ENCODE measurements at places on chromosomes 7 and 10.

DNA sequence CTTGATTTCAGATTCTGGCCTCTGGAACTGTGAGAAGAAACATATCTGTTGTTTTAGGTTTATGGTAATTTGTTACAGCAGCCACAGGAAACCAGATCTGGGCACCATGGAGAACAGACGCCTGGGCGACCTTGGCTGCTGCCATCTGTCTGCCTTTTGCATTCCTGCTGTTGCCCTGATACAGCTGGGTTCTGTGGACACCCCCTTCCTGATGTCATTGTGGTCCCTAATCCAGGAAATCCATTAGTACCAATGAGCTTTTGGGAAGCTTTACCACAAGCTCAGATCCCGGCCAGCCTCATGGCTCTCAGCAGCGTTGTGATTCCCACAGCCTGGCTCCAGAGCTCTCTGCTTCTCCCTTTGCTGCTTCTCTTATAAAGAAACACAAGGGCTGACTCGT is 174.2 kb upstream of the NPS start:
- DNase-seq: no peak

GRCh38 chr7:75658369-75658768 is 80.4 kb downstream of the HIP1 start:
- no peak for DNase-seq

- DNase-seq: peak; percentile 51
These were observed 120.7 kb downstream of the PRKAG2 start for GRCh38 chr7:151756076-151756731.

DNA sequence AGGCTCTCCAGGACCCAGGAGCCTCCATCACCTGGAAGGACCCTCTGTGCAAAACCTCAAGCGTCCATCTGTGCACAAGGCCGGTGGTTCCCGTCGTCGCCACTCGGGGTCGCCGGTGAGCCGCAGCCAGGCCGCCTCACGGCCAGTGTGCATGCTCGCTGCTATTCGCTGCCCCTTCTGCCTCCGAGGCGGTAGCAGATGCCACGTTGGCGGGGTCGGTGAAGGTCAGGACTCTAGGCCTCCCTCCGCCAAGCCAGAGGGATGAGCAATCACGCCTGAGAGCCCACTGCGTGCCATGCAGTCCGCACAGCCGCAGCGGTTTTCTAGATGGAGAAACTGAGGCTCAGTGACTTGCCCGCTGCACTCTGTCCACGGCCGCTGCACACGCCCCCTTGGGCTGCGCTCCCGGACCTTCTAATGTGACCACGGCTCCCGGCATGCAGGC is 5.7 kb downstream of the UPK3B start:
- DNase-seq: no peak

- DNase-seq: no peak
These were observed 55.2 kb upstream of the RAB18 start for GRCh38 chr10:27448921-27449320.

GRCh38 chr7:23276947-23277346 is 22.2 kb upstream of the MALSU1 start:
- DNase-seq: no peak

GRCh38 chr10:7872041-7872442 is 53.7 kb downstream of the TAF3 start:
- no peak for DNase-seq

DNA sequence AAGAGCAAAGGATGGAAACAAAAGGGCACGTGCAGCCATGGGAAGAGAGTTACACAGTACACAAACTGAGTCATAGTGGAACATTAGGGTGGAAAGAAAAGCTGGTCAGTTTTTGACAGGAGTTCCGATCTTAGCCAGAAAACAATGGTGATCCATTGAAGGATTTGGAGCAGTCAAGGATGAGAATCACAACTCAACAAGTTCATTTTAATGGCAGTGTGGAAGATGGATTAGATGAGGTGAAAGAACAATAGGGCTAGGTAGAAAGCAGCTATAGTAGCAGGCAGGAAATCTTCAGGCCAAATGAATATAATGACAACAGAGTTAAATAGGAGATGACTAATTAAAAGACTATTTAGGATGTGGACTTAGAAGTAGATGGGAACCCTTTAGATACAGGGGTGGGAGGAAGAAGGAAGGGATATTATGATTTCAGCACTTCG is 136.3 kb downstream of the DOCK4 start:
- no peak for DNase-seq

- no peak for DNase-seq
These were observed 255.7 kb upstream of the PPP2R2D start for GRCh38 chr10:131644864-131645658.

GRCh38 chr7:156703209-156703608 is 62.6 kb downstream of the RNF32 start:
- no peak for DNase-seq

- DNase-seq: no peak
These were observed at the start of gene SFTPA2 for GRCh38 chr10:79560160-79560709. SFTPA2 (minus strand) TSS chr10:79560407; CDS start chr10:79559483, 924 bp downstream.

DNA sequence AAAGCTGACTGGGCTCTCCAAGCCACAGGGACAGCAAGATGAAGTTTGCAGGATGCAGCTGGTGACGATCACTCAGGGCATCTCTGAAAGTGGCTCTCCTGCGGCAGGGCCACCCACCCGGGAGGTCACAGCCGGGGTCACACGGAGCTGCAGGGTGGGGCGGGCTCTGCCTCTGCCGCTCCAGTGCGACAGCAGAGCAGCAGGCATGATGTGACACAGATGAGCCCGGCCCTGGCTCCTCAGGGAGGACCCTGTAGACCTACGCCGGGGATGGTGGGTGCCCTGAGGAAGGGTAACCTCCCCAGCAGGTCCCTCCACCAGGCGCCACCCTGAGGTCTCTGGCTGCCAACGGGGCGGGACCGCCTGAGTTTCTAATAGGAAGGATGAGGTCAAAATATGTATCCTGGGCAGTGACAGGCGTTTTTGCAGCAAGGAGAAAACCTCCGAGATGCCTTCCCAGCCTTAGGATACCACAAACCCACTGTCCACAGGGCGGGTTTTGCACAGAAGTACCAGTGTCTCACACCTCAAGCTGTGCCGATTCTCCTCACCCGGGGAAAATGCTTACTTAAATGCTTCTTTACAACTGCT is 114.8 kb upstream of the DIP2C start:
- no peak for DNase-seq

DNA sequence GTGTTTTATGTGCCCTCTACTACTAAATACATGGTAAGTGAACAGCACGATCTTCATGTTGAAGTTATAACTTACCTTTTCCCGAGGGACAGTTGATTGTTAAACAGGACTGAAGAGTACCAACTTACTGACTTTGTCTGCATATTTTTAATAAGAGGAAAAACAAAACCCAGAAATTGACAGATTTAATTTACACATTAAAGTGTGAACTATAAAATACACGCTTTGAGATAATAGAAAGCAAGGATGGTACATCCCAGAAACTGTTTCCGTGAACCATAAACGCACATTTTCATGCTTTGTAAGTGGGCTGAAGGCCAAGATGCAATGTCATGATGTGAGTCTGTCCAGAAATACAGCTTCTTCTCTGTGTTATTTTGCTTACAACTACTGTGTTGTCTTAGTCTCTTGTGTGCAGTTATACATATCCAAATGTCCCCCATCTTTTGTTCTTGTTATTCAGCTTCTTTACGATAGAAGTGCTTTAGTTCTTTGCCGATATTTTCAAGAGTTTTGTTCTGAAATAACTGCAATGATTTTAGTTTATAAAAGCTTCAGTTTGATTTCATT is 190.1 kb downstream of the MLLT10 start:
- no peak for DNase-seq

DNA sequence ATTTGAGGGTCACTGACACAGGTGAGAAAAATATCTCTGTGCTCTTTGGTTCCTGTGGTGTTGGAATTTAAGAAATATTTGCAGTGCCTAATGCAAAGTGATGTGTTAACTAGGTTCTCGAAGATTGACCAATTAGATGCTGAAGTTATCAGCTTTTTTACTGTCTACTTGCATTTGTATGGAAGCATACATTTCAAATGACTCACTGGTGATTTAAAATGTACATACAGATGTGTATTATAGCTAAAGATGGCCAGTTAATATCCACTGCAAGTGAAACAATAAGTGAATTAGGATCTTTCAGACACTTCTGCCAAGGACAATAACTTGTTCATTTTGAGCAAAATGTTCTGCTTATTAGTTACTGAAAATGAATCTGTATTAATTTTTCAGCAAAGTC is 205.0 kb downstream of the FANK1 start:
- no peak for DNase-seq

- DNase-seq: no peak
These were observed 61.5 kb downstream of the CHN2 start for GRCh38 chr7:29255906-29256692.

- no peak for DNase-seq
These were observed 44.0 kb upstream of the ZMIZ1 start for GRCh38 chr10:79024720-79025198.

Measured in stimulated activated CD4-positive, alpha-beta T cell treated with anti-CD3 and anti-CD28 coated beads, Interleukin-12 subunit alpha, Interleukin-12 subunit beta, amount 100 ng/mL, for 24 hours (primary cell).